ENCODE measurements at places on chromosomes 2 and 18.

DNA sequence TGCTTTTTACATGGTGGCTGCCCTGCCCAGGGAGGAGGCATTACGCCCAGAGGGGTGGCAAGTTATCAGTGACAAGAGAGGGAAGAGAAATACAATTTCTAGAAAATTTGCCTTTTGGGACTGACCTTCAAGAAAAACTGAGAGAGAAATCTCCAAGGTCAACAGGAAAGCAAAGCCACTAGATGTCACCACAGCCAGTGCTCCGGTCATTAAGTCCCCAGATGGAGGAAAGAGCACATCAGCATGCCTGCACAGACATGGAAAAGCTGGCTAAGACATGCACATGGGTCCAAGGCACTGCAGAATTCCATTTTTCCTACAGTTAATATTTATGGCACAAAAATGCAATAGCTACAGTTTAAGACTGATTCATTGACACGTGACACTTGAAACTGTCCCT is 21.0 kb downstream of the FHL2 start:
- no peak for DNase-seq

- DNase-seq = no peak
Observed at GRCh38 chr2:96918754-96919550, 49.1 kb upstream of the SEMA4C start.

DNA sequence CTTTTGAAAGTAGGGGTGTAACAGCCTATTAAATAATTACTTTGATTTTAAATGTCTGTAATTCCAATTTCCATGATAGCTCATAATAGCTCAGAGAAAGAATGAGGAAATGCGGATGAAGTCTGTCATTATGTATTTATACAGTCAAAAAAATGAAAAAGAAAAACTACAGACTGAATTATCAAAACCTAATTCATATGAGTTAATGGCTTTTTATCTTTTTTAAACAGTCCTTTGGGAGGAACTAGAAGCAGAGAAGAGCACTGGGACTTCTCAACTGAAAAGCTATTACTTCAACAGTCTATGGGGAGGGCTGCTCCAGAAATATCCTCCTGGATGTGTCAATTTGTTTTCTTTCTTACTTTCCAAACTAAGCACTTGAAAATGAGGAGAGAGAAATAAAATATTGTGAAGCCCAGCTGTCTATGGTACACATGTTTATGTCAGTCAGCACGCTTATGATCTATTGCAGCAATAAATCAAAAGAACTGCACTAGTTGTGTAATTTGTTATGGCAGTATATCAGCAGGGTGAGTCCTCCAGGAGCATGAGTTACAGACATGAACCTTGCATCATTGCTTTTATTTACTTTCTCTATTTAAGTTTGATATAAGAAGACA is 1550.2 kb downstream of the LRP1B start:
- no peak for DNase-seq

- DNase-seq = no peak
Observed at GRCh38 chr2:206031162-206031784, 54.7 kb downstream of the INO80D start.

DNA sequence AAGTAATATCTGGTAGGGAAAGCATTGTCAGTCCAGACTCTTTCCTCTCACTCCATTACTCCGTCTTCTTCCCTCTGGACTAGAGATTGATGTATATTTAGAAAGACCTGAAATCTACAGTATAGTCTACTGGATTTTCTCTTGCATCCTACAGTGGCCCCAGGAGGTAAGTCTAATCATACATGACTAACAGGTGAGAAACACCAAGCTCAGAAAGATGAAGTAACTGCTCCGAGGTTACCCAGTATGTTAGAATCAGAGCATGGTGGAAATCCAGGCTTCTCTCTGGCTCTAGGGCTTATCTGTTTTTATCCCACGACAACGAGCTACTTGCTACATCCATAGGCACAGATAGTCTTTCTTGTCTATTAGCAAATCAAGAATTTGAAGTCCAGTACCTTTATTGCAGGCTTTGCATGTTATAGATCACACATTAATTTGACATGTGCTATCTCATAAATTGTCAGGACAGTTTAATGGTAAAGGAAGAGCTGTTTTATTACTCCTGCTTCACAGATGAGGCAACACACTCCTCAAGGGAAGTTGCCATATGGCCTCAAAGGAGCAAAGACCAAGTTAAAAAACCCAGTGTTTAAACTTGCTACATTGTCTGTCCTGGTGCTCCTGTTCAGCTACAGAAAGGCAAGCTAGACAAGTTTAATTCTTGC is 484.3 kb downstream of the THSD7B start:
- no peak for DNase-seq

DNA sequence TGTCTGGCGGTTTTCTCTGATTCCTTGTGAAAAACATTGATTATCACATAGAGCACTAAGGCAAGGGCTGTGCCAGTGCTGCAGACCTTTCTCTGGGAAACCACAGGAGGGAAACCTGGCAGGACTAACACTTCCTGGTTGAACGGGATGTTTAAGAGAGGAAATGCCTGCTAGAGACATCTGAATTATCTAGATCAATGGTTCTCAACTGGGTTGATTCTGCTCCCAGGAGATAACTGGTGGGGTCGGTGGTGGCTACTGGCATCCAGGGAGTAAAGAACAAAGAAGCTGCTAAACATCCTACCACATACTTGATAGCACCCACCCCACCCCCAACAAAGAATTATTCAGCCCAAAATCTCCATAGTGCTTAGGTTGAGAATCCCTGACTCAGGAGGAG is 37.5 kb downstream of the DDX18 start:
- no peak for DNase-seq
